Common myeloid progenitor, CD34-positive (primary cell): ENCODE measurements at places on chromosomes 3 and 15.

GRCh38 chr3:2061360-2061759, 37.3 kb upstream of the CNTN4 start:
- DNase-seq = no peak

- DNase-seq = peak; percentile 22
Observed at GRCh38 chr3:58474348-58474911, 17.5 kb upstream of the KCTD6 start.

GRCh38 chr15:83163032-83163431, 44.6 kb downstream of the HDGFL3 start:
- no peak for DNase-seq

DNA sequence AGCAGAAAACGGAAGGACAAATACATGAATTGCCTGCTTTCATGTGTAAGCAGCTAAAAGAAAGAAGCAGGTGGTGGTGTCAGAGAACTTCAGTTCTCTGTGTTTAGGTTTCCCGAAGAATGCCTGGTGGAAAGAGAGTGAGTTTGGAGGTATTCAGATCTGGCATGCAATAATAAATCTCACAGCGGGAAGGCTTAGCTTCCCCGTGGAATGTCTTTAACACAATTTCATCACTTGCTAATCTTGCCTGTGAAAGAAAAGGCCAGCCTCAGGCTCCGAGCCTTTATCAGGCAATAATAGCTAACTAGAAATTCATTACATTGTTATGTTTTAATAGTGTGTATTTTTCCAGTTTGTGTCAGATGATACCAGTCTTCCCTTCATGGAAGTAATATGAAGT, 220.3 kb downstream of the PDZRN3 start:
- no peak for DNase-seq

DNA sequence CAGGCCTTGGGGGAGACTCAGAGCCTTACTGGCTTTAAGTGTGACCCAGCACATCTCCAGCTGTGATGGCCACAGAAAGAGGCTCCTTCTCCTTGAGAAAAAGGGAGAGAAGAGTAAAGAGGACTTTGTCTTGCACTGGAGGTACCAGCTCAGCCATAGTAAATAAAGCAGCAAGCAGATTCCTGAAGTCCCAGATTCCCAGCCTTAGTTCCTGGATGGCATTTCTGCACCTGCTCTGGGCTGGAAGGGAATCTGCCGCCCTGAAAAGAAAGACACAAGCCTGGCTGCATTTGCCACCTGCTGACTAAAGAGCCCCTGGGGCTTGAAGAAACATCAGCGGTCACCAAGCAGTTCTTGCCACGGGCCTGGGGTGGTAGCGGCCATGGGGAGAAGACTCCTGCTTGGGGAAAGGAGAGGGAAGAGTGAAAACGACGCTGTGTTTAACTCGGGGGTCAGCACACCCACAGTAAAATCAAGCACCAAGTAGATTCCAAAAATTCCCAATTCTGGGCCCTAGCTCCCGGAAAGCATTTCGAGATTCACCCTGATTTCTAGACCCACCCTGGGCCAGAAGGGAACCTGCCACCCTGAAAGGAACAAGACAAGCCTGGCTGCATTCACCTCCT, 24.2 kb upstream of the TNK2 start:
- no peak for DNase-seq

GRCh38 chr15:73196113-73196512, 143.8 kb downstream of the NEO1 start:
- no peak for DNase-seq

DNA sequence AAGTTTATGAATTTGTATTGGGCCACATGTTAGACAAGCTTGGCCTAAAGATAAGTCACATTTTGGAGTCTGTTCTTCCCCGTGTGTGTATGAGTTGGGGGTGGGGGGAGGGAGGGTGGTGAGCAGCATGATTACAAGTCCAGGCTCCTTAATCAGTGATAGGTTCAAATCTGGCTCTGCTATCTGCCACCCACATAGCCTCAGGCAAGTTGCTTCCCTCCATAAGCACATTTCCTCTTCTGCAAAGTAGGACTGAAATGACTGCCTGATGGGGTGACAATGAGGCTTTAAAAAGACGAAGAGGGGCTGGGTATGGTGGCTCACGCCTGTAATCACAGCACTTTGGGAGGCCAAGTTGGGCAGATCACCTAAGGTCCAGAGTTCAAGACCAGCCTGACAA, 1.1 kb upstream of the SPATA12 start:
- peak; percentile 87 for DNase-seq

DNA sequence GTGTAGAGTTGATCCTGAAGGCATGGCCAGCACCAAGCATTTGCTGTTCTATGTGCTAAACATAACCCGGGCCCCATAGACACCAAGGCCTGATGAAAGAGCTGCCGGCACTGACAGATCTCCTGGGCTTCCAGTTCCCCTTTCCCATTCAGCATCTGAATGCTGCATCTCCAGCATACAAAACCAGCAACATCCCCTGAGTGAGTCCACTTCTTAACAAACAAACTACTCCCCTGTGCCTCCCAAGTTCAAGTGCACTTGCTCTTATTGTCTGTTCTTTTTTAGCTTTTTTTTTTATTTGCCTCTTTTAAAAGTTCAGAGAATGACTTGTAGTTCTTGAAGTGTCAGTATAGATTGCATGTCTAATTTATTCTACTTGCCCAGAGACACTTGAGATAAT, 156.0 kb downstream of the EDEM1 start:
- peak; percentile 12 for DNase-seq

DNA sequence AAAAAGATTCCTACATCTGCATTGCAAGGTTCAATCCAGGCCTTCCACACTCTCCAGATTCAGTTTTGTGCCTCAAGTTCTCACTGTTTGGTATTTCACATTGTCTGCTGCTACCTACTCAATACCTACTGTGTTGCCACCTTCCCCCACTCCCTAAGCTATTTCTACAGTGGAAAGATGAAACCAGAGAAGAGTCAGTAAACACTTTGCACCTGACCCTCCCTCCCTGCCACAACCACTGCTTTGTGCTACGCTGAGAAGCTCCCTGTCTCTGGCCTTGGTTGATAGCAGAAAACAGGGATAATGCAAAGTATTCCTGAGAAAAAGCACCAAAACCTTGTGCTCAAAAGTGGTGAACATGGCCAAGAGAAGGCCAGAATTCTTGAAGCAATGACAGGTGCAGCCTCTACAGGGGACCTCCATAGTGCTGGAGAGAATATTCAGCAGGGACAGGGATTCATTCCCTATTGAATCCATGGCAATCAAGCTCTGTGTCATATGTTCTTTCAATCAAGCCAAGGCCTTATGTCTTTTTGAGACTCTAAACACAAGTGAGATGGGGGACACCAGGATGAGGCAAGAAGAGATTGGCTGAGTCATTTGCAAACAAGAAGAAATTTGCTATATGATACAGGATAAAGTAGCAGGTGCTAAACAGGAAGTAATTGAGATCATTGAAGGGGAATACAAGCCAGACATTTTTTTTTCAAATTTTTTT, 83.5 kb upstream of the LIPC start:
- peak; percentile 63 for DNase-seq

- DNase-seq = no peak
Observed at GRCh38 chr15:49644364-49644794, 23.5 kb downstream of the DTWD1 start.

GRCh38 chr3:109784852-109785631, 447.7 kb upstream of the DPPA4 start:
- DNase-seq = no peak

GRCh38 chr15:51830276-51830806, 888 bp downstream of the TMOD3 start:
- DNase-seq = peak; percentile 22

DNA sequence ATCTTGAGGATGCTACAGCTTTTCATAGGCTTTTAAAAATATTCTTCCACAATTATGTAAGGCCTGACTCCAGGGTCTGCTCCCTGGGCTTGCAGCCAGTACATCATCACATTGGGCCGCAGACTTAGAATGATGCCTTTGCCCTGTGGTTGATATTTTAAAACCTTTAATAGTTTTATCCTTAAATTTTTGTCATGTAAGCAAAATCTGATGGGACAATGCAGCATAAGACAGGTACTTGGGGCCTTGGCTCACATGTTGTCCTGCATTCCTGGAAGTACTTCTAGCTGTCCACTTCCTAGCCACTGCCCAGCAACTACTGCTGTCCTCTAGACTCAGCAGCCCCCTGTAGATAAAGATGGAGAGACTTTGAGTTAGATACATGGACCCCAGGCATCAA, 197.3 kb upstream of the SLITRK3 start:
- DNase-seq = no peak

GRCh38 chr3:106261915-106262683, 393.3 kb upstream of the CBLB start:
- DNase-seq = no peak

DNA sequence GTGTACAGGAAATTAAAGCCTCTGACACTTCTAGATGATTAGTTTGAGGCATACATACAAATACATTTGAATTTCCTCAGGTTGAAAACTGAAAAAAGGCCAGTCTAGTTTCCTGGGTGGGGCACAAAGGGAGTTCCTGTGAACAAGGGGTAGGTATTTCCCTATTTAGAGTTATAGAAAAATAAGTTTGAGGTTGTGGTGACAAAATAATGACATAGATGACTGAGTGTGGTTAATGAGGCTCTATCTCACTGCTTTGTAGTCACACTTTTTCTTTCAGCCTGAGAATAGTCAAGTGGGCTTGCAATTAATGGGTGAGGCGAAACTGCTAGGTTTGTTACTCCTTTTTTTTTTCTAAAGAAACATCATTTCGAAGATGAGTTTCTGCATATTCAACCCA, 4.3 kb downstream of the SLCO3A1 start:
- DNase-seq = peak; percentile 33

GRCh38 chr15:32967521-32967920, 227.0 kb downstream of the FMN1 start:
- no peak for DNase-seq

DNA sequence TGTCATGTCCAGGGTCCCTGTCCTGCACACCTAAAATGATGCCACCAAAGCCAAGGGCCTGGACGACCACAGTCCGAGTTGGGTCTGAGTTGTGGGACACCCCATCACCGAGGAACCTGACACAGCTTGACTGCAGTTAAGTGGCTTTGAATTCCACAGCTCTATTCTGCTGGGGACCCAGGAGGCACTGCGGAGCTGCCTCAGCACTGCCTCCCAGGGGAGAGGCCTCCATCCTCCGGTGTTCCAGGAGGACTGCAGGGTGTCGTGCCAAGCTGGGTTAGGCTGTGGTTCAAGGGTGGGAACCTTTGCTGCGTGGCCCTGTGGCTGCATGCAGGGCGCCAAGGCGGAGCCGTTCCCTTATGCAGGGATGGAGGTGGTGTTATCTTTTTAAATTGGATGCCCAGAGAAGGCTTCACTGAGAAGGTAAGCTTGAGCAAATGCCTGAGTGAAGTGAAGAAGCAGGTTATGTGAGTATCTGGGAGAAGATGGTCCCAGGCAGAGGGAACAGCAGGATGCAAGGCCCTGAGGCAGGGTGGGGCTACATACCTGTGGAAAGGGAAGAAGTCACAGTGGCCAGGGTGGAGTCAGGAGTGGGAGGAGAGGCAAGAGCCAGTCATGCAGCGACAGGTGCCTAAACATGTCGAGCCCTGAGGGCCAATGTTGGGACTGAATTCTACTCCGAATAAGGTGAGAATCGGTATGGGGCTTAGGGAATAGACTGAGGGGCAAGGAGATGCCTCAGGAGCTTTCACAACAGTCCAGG, 144.8 kb downstream of the TPRA1 start:
- DNase-seq = no peak

DNA sequence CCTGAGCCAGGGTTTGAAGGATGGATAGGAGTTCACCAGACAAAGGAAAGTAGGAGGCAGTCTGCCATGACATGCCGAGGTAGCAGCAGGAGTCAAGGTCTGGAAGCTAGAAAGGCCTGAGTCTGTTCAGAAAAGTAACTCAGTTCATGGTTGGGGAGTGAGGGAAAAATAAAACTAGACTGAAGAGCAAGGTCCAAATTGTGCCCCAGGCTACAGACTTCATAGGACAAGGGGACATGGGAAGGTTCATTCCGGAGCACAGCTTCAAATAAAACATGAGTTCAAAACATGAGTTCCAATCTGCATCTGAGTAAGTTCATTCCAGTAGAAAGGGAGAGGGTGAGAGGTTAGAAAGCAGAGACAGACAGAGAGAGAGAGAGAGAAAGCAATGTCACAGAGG, 39.7 kb downstream of the BFSP2 start:
- no peak for DNase-seq

GRCh38 chr15:92576597-92577200, 78.9 kb downstream of the FAM174B start:
- no peak for DNase-seq

GRCh38 chr3:54565956-54566355, 361.9 kb downstream of the LRTM1 start:
- no peak for DNase-seq

- peak; percentile 37 for DNase-seq
Observed at GRCh38 chr3:113844622-113845222, 6.1 kb downstream of the GRAMD1C start.

DNA sequence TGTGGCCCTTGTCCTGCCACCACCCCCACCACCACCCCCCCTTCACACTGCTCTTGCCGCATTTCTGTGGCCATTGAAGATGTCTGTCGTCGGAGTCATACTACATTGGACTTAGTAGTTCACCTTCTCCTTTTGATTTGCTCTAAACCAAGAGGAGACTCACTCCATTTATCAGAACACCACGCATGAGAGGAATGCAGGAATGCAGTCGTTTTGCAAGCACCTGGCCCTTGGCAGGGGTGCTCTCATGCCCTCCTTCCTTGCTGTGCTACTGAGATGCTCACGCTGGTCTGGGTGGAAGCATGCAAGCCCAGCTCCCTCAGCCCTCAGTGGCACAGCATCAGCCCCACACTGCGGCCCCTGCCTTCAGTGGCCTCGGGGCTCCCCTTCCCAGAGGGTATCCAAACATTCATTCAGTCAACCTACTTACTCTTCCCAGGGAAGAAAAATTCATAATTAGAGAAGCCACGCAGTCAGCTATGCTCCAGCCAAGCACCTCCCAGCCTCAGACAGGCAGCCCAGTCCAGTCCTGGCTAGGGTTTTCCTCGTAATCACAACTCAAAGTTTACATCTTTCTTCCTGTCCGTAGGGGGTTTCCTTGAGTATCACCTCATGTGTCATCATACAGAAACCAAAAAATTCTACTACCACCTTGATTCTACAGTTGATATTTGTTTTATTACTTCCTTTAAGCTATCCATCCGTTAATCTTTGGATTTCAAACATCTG, 520.0 kb downstream of the GABRG3 start:
- DNase-seq = no peak

- DNase-seq = no peak
Observed at GRCh38 chr3:46575577-46576222, 9.6 kb upstream of the LRRC2 start.

GRCh38 chr3:52791366-52791765, 3.2 kb upstream of the ITIH3 start:
- DNase-seq = no peak

DNA sequence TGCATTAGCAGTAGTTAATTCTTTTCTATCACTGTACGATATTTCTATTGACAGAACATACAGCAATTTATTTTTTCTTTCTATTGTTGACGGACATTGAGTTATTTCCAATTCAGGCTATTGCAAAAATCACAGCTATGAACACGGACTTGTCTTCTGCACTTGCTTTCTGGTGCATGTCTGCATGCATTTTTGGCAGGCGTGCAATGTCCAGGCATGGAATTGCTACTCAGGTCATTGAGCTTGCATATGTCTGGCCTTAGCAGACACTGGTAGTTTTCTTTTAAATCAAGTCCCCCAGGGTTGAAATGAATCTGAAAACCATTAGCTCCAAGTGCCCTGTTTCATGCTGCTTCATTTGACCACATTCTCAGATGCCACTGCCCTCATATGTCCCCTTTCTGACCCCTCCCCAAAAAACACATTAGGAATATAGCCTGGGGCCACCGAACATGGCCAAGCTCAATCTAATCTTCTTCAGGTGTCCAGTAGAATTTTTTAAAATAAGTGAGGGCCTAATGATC, 72.8 kb downstream of the LRIG1 start:
- no peak for DNase-seq

- peak; percentile 48 for DNase-seq
Observed at GRCh38 chr3:79086514-79086913, 681.3 kb downstream of the ROBO1 start.
